ENCODE measurements at places on chromosomes 11 and 22.

DNA sequence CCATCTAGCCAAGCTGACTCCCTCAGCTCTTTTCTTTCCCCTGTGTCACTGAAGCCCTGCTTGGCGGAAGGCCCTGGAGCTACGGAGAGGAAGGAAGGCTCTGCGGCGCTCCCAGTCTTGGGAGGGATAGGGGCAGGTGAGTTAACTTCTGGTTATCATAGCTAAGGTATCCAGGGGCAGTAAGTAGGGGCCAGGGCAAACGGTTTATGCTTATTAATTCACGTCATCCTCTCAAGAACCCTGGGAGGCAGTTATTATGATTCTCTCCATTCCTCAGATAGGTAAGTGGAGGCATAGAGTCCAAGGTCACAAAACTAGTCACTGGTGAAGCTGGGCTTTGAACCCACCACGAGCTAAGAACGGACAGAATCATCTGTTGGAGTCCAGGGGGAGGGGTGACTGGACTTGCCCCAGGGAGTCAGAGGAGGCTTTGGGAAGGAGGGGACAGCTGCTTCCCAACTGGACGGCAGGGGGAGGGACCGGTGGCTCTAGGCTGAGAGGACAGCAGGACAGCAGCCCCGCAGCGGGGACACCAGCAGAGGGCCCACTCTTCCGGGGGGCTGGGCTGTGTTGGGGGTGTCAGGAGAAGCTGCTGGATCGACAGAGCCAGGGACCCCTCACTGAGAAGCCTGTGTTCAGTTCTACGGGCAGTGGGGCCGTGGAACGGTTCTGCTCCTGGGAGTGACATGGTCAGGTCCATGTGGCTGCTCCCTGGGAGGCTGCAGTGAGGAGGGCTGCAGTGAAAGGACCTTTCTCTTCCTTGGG is 3.5 kb downstream of the BAIAP2L2 start:
- H3K4me3 ChIP-seq = no peak overlapping the region
- no peak for DNase-seq
- peaks cover 14% of the 10 kb centered on the region for H3K27me3 ChIP-seq
- no peaks in the 10 kb centered on the region for H3K36me3 ChIP-seq
- H3K4me1 ChIP-seq = peaks cover 17% of the 10 kb centered on the region

DNA sequence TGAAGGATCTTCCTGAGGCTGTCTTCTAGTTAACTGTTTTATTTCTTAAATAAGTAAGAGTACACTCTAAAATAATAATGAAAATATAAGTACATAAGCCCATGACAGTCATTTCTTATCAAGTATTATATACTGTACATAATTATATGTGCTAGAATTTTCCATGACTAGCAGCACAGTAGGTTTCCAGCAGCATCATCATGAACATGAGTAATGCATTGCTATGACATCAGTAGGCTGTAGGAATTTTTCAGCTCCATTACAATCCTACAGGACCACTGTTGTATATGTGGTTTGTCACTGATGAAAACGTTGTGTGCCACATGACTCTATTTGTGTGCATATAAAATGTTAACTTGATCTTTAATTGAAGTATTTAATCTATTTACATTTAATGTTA is 22.0 kb downstream of the ZNF202 start:
- no peak for DNase-seq
- no peaks in the 10 kb centered on the region for H3K4me1 ChIP-seq
- peaks cover 17% of the 10 kb centered on the region for H3K36me3 ChIP-seq
- no peak overlapping the region for H3K27ac ChIP-seq
- peaks cover 20% of the 10 kb centered on the region for H3K27me3 ChIP-seq

- DNase-seq = no peak
- no peak overlapping the region for H3K4me3 ChIP-seq
- H3K36me3 ChIP-seq = no peaks in the 10 kb centered on the region
- peaks cover 11% of the 10 kb centered on the region for H3K27me3 ChIP-seq
Measured at GRCh38 chr22:41009222-41009948, 58.2 kb downstream of the RBX1 start.

DNA sequence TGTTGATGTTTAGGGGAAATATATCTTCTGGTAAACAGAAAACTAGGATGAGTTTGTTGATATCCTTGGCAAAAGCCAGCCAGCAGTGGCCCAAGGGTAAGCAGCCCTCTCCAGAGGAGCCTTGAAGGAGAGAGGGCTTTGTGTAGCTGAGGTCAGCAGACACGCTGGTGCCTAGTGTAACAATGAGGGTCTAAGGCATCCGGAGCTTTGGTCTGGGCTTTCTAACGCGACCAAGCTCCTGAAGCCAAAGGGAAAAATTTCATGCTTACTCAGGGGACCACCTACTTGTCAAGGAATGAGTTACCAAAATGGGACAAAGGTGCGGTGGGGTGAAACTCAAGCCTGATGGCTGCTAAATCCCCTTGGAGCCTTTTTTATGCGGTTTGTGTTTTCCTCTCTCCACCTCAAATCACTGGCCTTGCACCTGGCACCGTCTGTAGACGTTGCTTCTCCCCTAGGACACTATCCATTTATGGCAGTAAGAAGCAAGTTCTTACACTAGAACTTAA is 134.9 kb downstream of the DBX1 start:
- H3K4me1 ChIP-seq = peaks cover 68% of the 10 kb centered on the region
- no peaks in the 10 kb centered on the region for H3K36me3 ChIP-seq
- H3K4me3 ChIP-seq = peak overlapping the region; percentile 89
- H3K27me3 ChIP-seq = peaks cover 8% of the 10 kb centered on the region
- H3K27ac ChIP-seq = no peak overlapping the region
- no peak for DNase-seq

DNA sequence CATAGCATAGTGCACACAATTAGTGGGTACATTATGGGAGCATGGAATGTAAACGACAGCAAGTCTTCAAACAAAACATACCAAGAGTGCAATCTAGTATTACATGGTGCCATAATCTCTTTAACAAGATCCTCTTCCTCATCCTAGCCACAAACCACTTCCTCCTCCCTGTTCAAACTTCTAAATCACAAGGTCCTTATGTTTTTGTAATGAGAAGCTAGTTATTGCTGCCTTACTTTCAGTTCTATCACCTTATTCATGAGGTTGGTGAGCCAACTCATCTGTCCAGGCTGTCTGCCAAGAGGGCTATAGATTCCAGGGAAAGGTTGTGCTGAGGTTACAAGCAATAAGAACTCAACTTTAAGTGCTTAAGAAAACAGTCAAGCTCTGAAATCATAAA is 195.4 kb upstream of the ARHGAP20 start:
- H3K27ac ChIP-seq = no peak overlapping the region
- H3K4me1 ChIP-seq = peaks cover 53% of the 10 kb centered on the region
- H3K27me3 ChIP-seq = no peaks in the 10 kb centered on the region
- no peak overlapping the region for H3K4me3 ChIP-seq
- DNase-seq = no peak
- H3K36me3 ChIP-seq = no peaks in the 10 kb centered on the region

GRCh38 chr11:44351006-44351660 is 41.2 kb upstream of the ALX4 start:
- DNase-seq = no peak
- H3K27ac ChIP-seq = no peak overlapping the region
- H3K4me1 ChIP-seq = peaks cover 31% of the 10 kb centered on the region
- H3K4me3 ChIP-seq = no peak overlapping the region

DNA sequence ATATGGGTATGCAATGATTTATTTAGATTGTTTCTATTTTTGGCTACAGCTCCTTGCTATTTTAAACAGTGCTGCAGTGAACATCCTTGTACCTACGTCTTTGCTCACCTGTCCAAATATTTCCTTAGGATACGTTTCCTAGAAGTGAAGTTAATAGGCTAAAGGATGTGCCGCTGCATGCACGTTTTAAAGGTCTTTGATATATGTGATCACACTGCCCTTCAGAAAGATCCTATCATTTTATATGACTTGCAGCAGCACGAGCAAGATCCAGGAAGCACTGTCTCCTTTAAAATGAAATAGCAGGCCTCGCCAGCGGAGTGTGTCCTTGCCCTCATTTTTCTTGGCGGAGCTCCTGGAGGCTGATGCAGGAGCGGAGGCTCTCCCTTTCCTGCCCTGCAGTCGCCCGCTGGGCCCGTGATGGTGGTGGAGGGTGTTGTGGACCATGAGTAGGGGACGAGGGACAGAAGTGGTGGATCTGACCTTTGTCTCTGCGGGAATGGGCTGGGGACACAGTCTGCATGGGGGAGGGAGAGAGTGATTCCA is 19.4 kb downstream of the RPS6KA4 start:
- peaks cover 11% of the 10 kb centered on the region for H3K27me3 ChIP-seq
- H3K36me3 ChIP-seq = no peaks in the 10 kb centered on the region
- H3K27ac ChIP-seq = no peak overlapping the region
- peaks cover 8% of the 10 kb centered on the region for H3K4me1 ChIP-seq
- DNase-seq = no peak

- H3K27me3 ChIP-seq = no peaks in the 10 kb centered on the region
- H3K4me3 ChIP-seq = no peak overlapping the region
- peaks cover 27% of the 10 kb centered on the region for H3K4me1 ChIP-seq
- peak overlapping the region; percentile 11 for H3K27ac ChIP-seq
- no peak for DNase-seq
Measured at GRCh38 chr11:102289592-102289991, 27.7 kb upstream of the BIRC3 start.

DNA sequence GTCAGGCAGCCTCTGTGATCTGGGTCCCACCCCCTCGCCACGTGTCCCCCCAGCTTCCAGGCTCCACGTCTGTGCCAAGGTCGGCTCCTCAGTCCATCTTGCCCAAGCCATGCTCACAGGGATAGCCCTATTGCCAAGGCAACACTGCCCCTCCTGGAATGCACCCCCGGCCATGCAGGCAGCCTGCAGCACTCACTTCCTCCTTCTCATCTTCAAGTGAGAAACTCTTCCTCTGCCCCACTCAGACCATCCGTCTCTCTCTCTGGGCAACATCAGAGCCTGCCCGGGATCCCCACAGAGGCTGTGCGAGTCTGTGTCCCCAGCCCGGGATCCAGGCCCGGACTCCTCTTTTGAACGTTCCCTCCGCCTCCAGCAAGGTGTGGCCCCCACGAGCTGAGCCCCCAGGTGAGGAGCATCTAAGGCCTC is 852.3 kb downstream of the BRD1 start:
- no peak for DNase-seq
- H3K27ac ChIP-seq = no peak overlapping the region
- H3K4me1 ChIP-seq = no peaks in the 10 kb centered on the region
- peaks cover 24% of the 10 kb centered on the region for H3K27me3 ChIP-seq

GRCh38 chr11:33956611-33957010 is 64.7 kb upstream of the LMO2 start:
- H3K36me3 ChIP-seq = no peaks in the 10 kb centered on the region
- no peak for DNase-seq
- H3K4me1 ChIP-seq = no peaks in the 10 kb centered on the region
- no peaks in the 10 kb centered on the region for H3K27me3 ChIP-seq
- no peak overlapping the region for H3K4me3 ChIP-seq

DNA sequence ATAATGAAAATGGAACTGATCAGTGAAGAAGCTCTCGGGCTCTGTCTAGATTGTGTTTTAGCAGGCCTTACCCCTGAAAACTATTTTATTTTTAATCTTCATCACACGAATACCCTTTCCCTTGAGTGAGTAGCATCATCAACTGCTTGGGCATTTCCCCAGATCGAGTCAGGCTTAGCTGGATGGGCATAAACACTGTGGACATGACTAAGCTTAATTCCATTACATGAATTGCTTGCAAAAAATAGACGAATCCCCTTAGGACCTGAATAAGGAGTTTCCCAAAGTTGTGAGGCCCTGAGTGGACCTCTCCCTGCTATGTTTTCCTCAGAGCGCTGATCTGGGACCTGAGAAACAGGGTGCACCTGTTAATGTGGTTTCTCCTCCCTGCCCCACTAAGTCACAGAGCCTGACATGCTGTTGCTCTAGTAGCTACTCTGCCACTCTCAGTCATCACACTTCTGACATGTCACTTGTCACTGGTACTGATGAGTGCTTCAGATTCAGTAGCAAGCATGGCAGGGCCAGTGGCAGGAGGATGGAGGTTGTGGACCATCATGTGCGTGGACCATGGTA is 53.5 kb downstream of the ENDOD1 start:
- H3K27me3 ChIP-seq = peaks cover 83% of the 10 kb centered on the region
- H3K4me1 ChIP-seq = no peaks in the 10 kb centered on the region
- H3K27ac ChIP-seq = no peak overlapping the region
- no peak overlapping the region for H3K4me3 ChIP-seq
- no peaks in the 10 kb centered on the region for H3K36me3 ChIP-seq

- H3K36me3 ChIP-seq = peaks cover 9% of the 10 kb centered on the region
Measured at GRCh38 chr22:50058061-50058905, at the start of gene TTLL8. TSS of gene TTLL8 (minus strand) at chr22:50058298.

DNA sequence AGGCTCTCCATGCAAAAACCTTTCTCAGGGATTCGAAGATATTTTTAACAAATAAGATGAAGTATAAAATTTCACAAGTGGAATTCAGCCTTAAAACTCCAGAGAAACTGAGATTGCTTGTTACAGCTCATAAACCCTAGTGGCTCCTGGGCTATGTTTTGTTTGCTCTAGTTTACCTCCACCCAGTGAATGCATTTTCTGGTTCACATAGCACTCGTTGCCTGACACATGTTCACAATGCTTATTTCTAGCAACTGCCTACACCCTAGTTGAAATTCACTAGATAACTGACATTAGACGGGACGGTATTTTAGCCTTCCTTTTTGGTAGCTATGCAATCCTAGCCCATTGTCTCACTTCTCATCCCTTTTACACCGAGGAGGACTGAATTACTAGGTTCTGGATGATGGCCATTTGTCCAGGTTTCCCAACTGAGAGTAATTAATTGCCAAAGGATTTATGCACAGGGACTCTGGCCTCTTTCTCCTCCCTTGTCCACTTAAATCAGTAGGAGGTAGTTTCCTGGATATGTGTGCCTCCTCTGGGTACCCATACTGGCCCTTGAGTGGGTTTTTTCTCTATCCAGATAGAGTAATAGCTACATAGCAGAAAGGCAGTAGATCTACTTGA is 951.6 kb downstream of the DLG2 start:
- H3K4me1 ChIP-seq = peaks cover 20% of the 10 kb centered on the region
- H3K27me3 ChIP-seq = no peaks in the 10 kb centered on the region
- H3K4me3 ChIP-seq = no peak overlapping the region
- no peaks in the 10 kb centered on the region for H3K36me3 ChIP-seq
- H3K27ac ChIP-seq = peak overlapping the region; percentile 86

- no peaks in the 10 kb centered on the region for H3K36me3 ChIP-seq
- H3K4me3 ChIP-seq = no peak overlapping the region
- DNase-seq = no peak
- H3K27ac ChIP-seq = no peak overlapping the region
- peaks cover 12% of the 10 kb centered on the region for H3K27me3 ChIP-seq
Measured at GRCh38 chr11:33507967-33508366, 192.7 kb downstream of the C11orf91 start.

GRCh38 chr11:115803073-115803740 is 299.0 kb upstream of the CADM1 start:
- H3K27me3 ChIP-seq = peaks cover 5% of the 10 kb centered on the region
- peaks cover 20% of the 10 kb centered on the region for H3K4me1 ChIP-seq
- H3K27ac ChIP-seq = peak overlapping the region; percentile 19
- no peak overlapping the region for H3K4me3 ChIP-seq
- no peak for DNase-seq

GRCh38 chr22:46330426-46330825 is 5.1 kb upstream of the TRMU start:
- DNase-seq = no peak
- peaks cover 10% of the 10 kb centered on the region for H3K4me1 ChIP-seq
- no peak overlapping the region for H3K4me3 ChIP-seq
- no peak overlapping the region for H3K27ac ChIP-seq
- peaks cover 2% of the 10 kb centered on the region for H3K27me3 ChIP-seq

GRCh38 chr11:64792482-64792881 is 10.5 kb downstream of the MAP4K2 start:
- H3K36me3 ChIP-seq = no peaks in the 10 kb centered on the region
- H3K27ac ChIP-seq = no peak overlapping the region
- H3K27me3 ChIP-seq = no peaks in the 10 kb centered on the region
- H3K4me1 ChIP-seq = peaks cover 32% of the 10 kb centered on the region
- H3K4me3 ChIP-seq = no peak overlapping the region

- H3K27ac ChIP-seq = peak overlapping the region; percentile 20
- H3K36me3 ChIP-seq = peaks cover 38% of the 10 kb centered on the region
- H3K4me3 ChIP-seq = no peak overlapping the region
- no peaks in the 10 kb centered on the region for H3K27me3 ChIP-seq
Measured at GRCh38 chr11:108518581-108518980, 20.4 kb upstream of the POGLUT3 start.

All from nephron progenitor cell (in vitro differentiated cells).